ENCODE measurements at places on chromosomes 4 and X.
A peak's percentile ranks its signal among the peaks of the same experiment; 100 is the strongest.

DNA sequence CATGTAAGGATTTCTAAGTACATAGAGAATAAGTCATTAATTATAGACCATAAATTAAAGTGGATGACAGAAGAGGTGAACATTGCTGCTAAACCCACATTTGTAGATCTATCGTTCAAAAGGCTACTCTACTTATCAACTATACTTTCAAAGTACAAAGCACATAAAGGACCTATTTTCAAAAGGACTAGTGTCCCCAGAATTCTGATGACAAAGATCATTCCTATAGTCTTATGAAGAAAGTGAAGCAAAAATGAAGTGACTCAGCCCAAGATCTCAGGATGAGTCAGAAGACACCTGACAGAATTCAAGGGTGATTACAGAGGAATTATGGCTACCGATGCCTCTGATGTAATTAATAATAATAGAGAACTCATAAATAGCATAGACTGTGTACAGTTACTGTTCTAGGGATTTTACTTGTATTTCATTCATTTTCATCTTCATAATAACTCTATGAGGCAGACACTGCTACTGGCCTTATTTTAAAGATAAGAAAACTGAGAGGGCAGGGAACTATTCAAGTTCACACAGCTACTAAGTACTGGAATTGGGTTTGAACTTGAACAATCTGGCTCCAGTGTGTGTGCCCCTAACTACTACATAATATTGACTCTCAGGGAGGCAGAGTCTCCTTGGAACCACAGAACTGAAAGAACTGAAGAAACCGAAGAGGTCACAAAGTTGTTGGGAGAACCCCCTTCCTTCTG, 17.1 kb downstream of the USP46 start:
- peak; percentile 44 for DNase-seq

GRCh38 chr4:26192899-26193869, 127.6 kb upstream of the RBPJ start:
- no peak for DNase-seq

GRCh38 chrX:150542846-150543229, 25.6 kb upstream of the MTM1 start:
- DNase-seq = no peak

- no peak for DNase-seq
Measured at GRCh38 chr4:186792728-186793366, 69.2 kb upstream of the FAT1 start.

- DNase-seq = no peak
Measured at GRCh38 chr4:25346913-25347312, 30.1 kb upstream of the ANAPC4 start.

- no peak for DNase-seq
Measured at GRCh38 chr4:169727616-169728015, 30.1 kb downstream of the HPF1 start.
